Left kidney (tissue), 8 donors: ENCODE measurements at places on chromosomes 12 and 14. TPM values are rescaled to one million over a fixed set of nuclear protein-coding genes. Genes with fewer than 3 reads are reported as not detected.

BEGAIN gene
- polyA plus RNA-seq, result 2.2 TPM

C14orf39 gene
- 1.0 TPM for polyA plus RNA-seq

ANG gene
- 3.3 TPM for polyA plus RNA-seq

SLC5A8 gene
- 33.1 TPM for polyA plus RNA-seq

FGF6 gene
- polyA plus RNA-seq, result not detected

TSPAN11 gene
- 5.3 TPM for polyA plus RNA-seq

FAM222A gene
- polyA plus RNA-seq, result 6.5 TPM

DNA sequence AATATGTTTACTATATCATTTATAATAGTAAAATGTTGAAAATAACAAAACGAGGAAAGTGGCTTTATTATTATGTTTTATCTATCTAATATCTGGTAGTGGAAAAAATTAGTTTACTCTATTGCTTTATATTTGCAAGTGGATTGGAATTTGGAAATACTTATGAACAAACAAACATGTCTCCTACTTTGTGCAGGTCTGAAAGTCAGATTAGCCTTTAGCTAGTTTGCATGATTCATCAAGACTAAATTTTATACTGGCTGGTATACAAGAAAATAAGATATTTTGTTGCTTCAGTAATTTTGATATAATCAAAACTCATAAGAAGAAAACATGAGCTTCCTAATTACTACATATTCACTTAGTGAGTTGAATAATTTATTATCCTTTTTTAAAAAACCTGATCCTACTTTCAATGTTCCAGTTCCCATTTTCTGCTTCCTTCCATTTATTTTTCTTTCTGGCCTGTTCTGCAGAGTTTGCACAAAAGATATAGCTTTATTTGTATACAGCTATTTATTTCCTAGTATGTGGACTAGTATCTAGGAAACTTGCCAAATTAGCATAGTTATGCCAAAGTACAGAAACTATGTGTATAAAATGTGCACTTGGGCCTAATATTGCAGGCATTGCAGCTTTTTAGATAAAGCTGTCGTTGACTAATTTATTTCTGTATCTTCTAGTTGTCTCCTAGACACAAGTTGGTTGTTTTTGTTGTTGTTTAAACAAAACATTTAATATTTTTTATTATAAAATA, 122.0 kb downstream of the AKAP6 start:
- no peak for DNase-seq

DNA sequence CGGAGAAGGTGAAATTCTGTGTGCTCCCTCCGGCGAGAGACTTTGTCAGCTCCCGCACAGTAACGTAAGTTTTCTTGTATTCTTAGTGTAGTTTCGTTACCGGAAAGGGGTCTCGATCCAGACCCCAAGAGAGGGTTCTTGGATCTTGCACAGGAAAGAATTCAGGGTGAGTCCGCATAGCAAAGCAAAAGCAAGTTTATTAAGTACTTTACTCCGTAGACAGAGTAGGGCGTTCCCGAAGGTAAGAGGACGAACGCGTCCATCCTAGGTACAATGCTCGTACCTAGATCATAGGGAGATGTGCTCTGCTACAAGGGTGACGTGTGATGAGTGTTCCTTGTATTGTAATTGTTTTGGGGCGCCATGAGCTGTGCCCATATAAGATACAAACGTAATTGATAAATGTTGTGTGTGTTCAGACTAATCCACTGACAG, 293 bp downstream of the IFI27L1 start:
- DNase-seq, result no peak

DNA sequence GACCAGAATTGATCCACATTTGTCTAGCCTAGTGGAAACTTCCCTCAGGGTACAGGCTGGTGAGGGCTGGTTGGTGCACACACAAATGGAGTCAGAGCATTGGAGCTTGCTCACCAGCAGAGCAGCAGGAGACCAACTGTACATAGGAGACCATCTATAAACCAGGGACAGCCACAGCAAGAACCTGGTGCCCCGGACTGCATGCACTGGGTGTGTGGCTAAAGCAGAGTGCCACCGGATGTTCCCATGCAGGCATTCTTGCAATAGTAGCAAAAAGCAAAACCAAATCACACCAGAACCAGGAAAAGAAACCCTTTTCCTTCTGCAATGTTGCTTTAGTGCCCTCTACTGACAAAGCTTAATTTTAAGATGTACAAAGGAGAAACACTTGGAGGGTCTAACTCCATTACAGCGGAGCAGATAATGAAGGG, 136.4 kb downstream of the MDGA2 start:
- peak; percentile 15 for DNase-seq

DNA sequence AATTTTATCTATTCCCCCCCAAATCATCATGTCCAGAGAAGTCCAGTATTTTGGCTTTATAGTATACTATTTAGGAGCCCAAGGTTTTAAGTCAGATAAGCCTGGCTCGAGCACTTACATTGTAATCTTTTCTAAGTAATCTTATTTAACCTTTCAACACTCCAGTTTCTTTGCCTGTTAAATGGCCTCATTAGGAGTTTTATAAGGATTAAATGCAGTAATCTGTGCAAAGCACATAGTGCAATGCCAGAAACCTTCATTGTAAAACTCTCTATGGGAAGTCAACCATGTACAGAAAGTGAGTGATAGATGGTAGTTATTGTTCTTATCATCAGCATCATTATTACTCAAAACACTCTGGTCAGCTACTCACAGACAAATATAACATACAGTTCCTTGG, 1330.4 kb downstream of the SLC16A7 start:
- DNase-seq, result no peak

DNA sequence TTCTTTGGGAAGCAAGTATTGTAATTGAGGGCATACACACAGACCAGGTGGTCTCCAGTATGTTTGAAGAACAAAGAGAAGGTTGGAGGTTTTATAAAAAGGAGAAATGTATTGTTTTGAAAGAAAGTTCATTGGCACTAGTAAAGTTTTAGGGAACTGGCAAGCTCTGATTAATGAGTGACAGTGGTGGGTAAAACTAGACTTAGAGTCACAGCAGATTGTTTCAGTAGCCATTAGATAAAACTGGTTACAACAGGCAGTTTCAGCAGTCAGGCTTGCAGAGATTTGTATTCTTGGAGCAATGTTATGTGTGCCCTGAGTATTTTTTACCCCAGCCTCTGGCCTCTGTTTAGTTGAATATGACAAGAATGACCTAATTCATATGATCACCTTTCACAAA, 49.1 kb upstream of the ARID2 start:
- no peak for DNase-seq

DNA sequence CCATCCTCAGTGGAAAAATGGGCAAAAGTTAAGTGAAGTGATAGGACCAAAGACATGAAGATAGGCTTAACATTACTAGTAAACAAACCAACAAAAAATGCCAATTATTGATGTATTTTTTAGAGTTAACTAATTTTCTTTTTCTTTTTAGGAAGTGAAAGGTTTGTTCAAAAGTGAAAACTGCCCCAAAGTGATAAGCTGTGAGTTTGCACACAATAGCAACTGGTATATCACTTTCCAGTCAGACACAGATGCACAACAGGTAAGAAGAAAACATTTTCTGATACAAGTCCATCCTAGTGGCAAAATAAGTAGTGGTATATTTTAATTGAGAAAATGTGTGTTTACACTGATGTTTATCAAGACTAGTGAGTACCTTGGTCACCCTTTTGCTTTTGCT, 39.6 kb downstream of the LARP4 start:
- DNase-seq, result no peak

GRCh38 chr12:63897931-63898330, 53.4 kb downstream of the SRGAP1 start:
- no peak for DNase-seq

GRCh38 chr14:96949594-96949993, 152.4 kb downstream of the VRK1 start:
- DNase-seq, result no peak

DNA sequence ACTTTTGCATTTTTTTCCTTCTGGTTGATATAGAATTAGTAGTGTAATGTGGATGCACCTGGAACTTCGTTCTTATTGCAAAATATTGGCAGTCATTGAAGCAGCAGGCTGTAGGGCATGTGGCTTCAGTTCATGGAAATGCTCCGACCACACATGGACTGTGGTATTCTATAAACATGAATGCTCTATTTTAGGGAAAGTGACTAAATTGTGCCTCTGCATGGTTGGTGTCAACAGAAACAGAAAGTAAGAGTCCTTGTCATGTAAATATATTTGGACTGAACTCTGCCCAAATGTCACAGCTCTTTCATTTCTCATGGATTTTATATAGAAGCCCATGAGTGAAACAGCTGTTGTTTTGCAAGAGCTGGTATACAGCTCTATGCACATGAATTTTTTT, 917.0 kb downstream of the LRFN5 start:
- DNase-seq, result no peak
